ENCODE measurements at places on chromosomes 2 and 18.

DNA sequence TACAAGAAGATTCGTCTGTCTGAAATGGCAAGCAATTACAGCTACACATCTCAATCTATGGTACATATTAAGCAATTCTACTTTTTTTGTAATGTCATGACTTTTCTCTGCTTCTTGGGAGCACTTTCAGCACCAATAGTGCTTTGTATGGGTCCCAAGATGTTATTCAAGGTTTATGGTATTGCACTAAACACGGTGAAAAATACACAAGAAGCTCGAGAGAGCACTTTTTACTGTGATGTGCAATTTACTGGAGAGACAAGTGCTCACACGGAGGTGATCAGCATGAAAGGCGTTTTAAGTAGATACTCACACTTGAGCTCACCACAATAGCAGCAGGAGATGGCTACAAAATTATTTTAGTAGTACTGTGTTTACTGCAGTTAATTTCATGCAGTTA lies 783.6 kb downstream of the CBLN2 start:
- no peak for DNase-seq

- no peak for DNase-seq
Observed at GRCh38 chr2:86023366-86023712, 82.3 kb downstream of the POLR1A start.

DNA sequence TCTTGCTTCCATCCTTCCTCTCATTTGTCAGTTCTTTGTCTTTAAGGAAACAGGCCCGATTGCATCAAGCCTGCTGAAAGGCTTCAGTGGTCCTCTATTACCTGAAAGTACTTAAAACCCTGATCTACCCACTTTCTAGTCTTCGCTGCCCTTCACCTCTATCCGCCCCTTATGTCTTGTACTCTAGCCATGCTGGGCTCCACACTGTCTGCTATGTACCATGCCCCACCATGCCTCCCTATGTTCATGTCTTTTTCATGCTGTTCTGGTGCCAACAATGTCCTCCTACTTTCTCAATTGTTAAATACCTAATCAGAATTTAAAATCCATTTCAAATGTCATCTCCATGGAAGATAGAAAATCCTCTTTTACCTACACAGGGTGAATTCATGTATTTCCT lies 28.2 kb downstream of the CRYGD start:
- no peak for DNase-seq

- DNase-seq = no peak
Observed at GRCh38 chr18:77032181-77032701, 100.3 kb downstream of the MBP start.

DNA sequence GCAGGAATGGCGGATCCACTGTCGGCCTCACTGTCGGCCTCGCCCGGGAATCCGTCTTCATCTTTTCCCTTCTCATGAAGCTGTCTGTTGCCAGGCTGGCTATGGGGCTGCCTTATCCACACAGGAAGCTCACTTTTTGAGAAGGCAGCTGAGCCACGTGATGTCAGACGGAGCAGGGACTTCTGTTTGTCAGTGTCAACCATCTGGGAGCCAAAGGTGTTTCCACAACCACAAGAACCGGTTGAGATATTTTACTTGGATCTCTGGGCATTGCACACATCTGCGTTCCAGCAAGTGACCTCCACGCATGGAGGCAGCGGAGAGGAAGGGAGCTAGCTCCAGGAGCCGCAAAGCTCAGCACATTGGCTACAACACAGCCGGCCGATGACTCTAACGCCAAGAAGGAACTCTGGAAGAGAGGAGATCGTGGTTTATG lies 27.4 kb upstream of the TAF1B start:
- no peak for DNase-seq

GRCh38 chr18:30016179-30016578 lies 1026.4 kb downstream of the DSC3 start:
- no peak for DNase-seq

DNA sequence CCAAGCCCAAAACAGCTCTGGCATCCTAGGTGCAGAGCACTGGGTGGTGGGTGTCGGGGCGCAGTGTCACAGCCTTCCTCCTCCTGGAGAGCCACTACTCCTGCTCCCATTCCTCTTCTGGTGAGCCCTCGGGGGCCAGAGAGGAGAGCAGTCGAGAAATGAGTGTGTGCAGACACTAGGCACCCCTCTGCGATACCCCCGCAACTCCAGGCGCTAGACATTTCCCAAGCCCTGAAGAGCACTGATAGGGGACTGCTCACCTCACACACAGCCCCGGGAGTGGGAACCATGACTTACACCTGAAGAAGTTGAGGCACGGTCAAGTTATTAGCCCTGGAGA lies 54.2 kb downstream of the FAM168B start:
- no peak for DNase-seq

DNA sequence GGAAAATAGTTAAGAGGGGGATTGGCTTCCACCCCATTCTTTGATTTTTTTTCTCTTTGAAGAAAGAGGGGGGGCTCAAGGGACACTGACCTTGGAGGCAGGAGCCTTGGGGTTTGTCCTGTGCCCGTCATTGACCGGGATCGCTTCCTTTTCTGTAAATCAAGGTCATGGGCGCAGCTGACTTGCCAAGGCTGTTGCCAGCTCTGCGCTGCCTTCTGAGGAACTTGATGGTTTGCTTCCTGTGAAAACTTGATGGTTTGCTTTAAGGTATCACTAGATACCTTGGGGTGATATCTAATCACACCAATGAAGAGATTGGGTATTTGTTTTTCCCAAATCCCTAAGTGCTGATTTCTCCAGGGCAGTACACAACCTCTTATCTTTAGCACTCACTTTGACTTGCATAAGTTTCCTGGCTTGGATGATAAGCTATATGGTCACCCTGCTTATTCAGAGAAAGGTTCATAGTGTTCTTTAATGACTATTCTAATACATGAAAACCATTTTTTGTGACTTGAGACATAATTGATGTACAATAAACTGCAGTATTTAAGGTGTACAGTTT lies 56.0 kb downstream of the DGKD start:
- no peak for DNase-seq

- no peak for DNase-seq
Observed at GRCh38 chr2:63035660-63036059, 15.0 kb upstream of the OTX1 start.

DNA sequence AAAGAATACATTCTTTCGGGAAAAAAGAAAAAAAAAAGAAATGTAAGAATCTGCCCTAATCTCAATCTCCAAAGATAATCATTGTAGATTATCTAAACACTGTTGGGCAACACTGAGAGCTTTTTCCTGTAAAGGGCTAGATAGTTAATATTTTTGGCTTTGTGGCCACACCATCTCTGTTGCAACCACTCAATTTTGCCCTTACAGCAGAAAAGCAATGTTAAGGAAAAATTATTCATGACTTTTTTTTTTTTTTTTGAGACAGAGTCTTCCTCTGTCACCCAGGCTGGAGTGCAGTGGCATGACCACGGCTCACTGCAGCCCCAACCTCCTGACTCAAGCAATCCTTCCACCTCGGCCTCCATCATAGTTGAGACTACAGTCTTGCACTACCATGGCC lies 17.3 kb upstream of the FZD5 start:
- no peak for DNase-seq

GRCh38 chr2:200850512-200851256 lies 13.8 kb downstream of the CLK1 start:
- no peak for DNase-seq

- DNase-seq = no peak
Observed at GRCh38 chr18:80133124-80133523, 24.1 kb downstream of the ADNP2 start.

DNA sequence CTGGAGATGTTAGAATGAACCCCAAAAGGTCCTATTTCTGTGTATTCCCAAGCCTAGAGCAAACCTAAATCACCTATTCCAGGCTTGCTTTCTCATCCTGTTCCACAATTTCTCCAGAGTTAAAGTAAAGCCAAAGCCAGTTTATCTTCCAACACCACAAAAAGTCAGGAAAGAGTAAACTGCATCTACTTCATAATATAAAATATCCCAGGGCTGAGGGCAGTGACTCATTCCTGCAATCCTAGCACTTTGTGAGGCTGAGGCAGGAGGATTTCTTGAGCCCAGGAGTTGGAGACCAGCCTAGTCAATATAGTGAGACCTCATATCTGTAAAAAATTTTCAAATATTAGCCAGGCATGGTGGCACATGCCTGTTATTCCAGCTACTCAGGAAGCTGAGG lies 241.4 kb downstream of the CDH20 start:
- DNase-seq = no peak

DNA sequence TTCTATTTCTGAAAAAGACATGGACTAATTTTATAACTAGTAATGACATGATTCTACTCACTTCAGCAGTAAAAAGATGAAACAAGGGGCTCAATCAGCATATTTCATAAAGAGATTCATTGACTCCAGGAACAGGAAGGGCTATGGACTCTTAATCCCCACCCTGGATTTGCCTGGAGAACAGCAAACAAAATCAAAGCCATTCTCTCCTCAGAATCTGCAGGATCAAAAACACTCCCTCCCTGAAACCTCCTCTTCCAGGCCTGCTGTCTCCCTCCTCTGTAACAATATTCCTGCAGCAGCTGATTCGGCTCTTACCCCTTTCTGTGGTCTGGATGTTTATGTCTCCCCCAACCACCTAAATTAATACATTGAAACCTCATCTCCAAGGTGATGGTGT lies 57.0 kb downstream of the ZC3H8 start:
- no peak for DNase-seq

- DNase-seq = peak; percentile 76
Observed at GRCh38 chr2:44150473-44150872, 18.2 kb upstream of the PPM1B start.

- no peak for DNase-seq
Observed at GRCh38 chr2:27003857-27004256, 28.9 kb upstream of the TMEM214 start.

- no peak for DNase-seq
Observed at GRCh38 chr18:55078303-55078932, 119.2 kb upstream of the CCDC68 start.

- no peak for DNase-seq
Observed at GRCh38 chr2:197560146-197560665, 44.3 kb downstream of the MOB4 start.

DNA sequence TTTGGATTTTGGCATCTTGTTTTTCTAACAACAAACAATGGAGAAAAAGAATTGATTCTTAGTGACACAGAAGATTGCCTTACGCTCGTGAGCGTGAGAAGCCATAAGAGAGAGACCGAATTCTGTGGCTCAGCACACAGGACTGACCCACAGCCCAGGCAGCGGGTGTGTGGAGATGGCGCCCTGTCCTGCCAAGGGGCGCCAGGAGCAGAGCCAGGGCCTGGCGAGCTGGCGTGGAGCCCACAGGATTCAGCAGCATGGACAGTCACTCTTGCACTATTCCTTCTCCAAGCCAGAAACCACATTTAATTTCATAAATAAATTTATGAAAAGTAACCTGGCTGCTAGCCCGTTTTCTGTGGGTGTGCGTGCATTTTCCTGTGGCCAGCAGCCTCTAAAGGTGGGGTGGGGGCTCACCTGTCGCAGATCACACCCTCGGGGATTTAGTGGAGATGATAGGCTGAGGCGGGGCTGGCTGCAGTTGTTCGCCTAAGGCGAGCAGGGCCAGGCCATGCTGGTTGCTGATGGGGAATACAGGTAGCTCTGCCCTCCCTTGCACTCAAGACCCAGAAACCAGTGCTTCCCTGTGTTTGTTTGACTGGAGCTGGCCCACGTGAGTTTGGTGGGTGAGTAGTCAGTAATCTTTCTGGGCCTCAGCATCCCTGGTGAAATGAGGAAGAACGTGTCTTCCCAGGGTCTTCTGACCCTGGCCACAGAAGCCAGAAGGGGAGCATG lies 46.2 kb downstream of the FAM168B start:
- no peak for DNase-seq

DNA sequence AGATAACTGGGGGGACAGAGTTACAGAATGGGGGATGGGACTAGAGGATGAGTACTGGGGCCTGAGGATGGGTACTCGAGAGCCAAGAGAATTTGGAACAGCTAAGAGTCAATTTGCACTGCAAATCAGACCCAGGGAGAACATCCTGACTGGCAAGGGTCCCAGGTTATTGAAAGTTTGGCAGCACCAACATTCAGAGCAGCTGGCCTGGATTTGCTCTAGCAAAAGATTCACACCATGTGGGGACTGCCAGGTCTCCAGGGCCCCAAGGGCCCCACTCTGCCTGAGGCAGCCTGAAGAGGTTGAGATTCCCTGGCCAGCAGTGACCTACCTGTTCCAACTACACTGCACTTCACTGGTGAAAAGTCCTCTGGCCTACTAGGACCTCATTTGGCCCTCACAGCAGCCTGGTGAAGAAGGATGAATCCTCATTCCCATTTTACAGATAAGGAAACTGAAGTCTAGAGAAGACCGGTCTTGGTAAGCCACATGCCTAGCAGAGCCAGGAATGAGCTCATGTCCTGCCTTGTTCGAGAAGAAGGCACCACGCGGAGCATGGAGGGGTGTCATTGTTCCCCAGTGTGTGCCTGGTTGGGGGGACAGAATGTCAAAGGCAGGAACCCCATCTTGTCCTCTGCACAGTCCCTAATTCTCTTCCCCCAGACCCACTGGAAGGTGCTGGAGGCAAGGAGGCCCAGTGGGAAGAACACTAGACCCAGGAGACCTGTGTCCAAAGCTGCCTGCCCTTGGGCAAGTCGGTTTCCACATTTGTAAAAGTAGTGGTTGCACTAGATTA lies 258.6 kb downstream of the TNS1 start:
- no peak for DNase-seq

DNA sequence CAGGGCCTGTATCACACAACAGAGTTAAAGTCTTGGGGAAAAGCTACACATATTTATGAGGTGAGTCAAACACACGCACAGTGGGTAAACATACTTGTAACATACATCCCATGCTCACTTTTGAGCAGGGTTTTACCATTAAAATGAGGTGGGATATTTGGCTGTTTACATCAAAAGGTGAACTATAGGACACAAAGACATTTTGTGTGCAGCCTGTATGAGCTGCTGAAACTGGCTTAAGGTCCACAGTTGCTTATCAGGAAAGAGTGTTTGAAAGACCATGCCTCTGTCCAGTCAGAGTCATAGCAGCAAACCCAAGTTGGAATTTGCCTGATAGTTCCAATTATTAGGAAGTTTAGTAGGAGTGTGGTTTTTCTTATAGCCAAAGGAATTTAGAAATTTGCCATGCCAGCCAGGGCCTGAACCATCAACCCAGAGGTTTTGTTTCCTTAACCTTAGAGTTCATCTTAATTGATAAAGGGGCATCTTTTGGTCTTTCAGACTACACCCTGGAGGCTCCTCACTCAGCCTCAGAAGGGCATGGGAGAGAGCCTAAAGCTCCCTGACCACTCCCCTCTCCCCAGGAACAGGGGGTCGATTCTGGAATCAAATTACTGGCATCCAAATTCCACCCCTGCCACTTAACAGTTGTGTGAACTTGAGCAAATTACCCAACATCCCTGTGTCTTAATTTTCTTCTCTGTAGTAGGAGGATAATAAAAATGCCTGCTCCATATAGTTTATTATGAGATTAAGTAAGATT lies 29.9 kb upstream of the L3MBTL4 start:
- DNase-seq = no peak

DNA sequence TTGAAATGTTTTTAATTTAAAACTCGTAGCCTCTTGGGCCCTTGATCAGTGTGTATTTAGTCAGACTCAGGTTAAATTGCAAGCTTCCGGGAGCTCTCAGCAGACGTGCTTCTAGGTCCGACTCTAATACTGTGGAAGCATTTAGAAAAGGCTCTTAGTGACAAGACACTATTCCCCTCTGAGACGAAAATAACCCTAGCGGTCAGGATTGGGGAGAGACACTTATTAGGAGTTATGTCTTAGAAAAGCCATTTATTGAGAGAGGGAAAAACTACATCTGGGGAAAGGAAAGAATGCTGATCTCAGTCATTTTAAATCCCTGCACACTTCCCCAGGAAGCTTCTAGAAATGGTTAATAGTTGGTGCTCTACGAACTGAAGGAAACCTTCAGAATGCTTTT lies 110.5 kb upstream of the NCK2 start:
- DNase-seq = no peak

- DNase-seq = no peak
Observed at GRCh38 chr18:39561126-39561525, 1995.5 kb upstream of the CELF4 start.
